Thymus (tissue), 14 donors: ENCODE measurements at places on chromosomes 7 and 10.

- no peak for DNase-seq
Measured at GRCh38 chr10:78931321-78932053, 137.3 kb upstream of the ZMIZ1 start.

DNA sequence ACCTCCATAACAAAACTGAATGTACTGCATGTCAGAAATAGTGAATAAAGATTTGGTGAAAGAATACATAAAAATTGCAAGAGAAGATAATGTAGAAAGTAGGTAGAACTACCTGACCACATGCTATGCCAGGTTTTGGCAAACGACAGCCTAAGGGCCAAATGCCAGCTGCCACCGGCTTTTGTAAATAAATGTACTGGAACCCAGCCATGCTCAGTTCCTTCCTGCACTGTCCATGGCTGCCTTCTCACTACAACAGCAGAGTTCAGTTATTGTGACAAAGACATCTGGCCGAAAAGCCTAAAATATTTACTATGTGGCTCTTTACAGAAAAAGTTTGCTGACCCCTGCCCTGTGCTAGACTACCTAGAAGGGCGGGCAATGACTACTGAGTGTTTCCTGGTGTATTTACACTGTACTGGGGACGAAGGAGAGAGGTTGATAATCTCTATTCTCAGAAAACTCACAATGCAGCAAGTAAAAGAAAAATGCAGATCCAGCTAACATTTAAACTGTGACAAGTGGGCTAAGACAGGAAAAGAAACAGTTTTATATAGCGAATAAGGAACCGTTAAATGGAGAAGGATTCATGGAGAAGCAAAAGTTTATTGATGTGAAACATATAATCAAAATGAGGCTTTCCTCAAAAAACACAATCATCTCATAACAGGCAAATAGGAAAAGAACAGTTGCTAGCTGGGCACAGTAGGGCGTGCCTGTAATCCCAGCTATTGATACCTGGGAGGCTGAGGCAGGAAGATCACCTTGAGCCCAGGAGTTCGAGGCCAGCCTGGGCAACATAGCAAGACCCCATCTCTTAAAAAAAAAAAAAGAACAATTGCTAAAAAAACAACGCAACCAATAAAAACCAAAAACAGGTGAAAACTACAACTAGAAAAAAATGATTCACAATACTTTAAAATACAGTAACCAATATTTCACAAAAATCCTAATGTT is 13.7 kb downstream of the KIN start:
- no peak for DNase-seq

GRCh38 chr7:79063019-79063698 is 390.3 kb downstream of the MAGI2 start:
- no peak for DNase-seq

DNA sequence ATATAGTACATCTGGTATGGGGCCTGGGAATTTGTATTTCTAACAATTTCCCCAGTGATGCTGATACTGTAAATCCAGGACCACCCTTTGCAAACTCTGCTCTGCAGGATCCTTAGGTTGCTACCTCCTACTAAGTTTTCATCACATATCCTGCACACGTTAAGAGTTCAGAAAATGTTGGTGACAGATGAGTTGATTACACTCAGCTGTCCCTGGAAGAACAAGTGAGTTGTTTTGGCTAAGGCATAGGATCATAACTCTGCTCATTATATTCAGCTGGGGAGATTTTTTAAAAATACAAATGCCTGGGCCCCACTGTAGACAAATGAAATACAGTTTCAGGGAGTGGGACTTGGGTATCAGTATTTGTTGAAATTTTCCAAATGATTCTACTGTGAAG is 274.6 kb upstream of the HABP2 start:
- no peak for DNase-seq

DNA sequence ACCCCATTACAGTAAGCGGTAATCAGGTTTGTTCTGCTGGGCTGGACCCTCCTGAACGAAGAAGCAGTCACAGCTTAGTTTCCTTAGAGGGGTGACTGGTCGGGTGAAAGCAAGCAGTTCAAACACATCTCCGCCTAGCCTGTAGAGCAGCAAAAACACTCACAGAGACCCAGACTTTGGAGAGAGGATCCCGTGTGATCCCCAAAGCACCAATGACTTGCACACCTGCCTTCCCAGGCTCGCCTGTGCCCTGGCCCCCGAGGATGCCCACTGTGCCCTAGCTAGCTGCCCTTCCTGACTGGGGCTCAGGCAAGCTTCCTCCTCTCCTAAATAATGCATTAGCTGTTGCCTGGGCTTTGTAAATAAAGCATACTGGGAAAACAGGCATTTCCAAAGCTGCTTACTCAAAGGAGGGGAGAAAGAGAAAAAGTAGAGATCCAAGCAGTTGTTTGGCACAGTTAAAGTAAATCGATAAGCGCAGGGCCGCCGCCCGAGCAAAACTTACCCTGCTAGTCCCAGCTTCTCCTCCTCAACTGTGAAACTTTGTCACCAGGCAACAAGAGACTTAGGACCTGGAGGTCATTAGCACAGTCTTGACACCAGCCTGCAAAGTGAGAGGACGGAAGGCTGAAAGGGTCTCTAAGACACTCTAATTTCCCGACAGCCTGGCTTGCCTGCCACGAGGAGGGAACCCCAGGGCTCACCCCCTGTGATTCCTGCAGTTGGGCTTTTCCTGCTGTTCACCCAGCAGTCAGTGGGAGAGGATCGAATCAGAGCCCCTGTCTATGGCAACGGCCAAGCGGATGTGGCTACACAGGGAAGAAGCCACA is 4.8 kb downstream of the LRRC18 start:
- DNase-seq: no peak

DNA sequence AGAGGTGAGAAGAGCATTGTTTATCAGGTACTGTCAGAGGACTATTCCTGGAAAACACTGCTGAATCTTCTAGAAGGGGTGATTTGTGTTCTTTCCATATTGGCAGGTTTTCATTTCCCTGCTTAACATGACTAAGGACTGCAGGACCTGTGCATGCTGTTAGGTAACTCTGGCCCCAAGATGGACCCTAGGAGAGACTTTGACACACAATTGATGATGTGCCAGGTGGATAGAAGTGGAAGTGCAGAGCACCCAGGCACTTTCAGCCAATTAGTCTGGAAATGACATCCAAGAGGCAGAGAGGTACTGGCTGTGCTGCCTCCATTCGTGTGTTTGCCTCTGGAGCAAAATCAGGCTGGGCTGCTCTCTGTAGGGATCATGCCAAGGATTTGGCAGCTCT is 496.3 kb upstream of the GALNT17 start:
- no peak for DNase-seq

DNA sequence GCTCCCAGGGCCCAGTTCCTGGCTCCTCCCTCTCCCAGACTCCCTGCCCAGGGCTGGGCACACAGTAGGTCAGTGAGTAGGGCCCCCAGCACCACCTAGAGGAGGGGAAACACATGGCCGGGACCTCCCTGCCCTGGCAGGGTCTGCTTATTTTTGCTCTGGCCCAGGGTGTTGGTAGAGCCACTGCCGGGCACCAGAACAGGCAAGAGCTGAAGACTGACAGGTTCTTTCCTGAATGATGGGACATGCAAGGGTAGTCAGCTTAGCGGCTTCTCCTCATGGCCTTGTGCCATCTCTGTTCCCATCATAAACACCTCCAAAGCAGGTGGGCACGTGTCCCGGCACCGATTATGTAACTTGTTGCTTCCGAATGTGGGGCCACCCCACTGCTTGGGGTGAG is 86.5 kb downstream of the NEURL1 start:
- DNase-seq: no peak

DNA sequence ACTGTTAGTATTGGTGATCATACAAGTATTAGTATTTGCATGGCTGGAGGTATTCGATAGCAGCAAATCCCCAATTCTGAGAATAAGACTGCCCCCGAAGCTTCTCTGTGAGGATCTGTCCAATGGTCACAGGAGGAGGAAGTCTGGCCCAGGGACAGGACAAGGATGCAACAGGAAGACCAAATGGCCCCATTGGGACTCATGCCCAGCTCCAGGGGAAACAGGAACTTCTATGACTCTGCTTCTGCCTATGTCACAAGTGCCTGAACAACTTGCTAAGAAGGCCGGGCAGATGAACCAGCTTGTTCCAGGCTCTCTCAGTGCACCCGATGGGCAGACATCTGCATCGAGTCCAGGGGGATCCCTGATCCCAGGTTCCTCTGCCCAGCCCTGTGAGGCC is 172.0 kb upstream of the GRB10 start:
- no peak for DNase-seq

DNA sequence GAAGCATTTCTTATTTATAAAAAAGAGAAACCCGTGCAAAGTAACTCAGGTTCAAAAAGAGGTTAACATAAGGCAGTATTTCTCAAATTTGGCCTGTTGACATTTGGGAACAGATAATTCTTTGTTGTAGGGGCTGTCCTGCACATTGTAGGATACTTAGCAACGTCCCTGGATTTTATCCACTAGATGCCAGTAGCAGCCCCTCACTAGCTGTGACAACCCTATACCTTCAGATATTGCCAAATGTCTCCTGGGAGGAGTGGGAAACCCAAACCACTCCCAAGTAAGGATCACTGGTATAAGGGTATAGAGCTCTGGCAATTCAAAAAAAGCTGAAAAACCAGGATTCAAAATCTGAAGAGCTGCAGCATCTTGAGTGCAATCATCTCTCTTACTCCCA is 202.3 kb upstream of the PRKCQ start:
- DNase-seq: no peak

- DNase-seq: no peak
Measured at GRCh38 chr10:18681366-18681765, 22.1 kb downstream of the ARL5B start.
